ENCODE measurements at places on chromosomes 12 and 14.

DNA sequence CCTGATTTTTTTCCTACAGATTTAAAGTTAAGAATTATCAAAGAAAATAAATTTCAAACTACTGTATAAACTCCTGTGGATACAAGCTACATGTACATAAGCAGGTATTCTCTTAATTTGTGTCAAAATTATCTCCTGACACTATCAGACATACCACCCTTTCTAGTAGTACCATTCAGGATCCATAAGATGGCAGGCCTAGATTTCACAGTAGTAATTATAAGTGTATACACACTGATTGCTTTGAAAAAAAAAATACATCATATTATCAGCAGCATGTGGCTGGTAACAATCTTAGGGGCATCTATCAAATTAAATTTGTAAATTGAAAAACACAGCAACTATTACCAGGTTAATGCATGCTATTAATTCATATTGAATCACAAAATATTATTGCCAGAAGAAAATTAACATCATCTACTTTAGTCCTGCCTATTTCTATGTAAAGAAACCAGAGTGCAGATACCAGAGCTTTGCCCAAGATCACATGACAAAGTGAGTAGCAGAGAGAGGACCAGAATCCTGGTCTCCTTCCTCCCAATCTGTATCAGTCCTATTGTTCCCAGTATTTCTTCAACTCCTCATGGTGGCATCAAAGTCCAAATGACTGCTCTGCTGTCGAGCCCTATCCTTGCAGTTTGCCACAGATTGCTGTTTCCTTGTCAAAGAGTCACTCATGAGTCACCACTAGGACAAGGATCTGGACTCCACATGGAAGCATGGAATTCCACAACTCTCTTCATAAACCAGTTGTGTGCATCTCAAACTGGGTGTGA is 27.7 kb upstream of the CALM1 start:
- no peak for DNase-seq

GRCh38 chr12:12297201-12297830 is 30.5 kb upstream of the LRP6 start:
- no peak for DNase-seq

DNA sequence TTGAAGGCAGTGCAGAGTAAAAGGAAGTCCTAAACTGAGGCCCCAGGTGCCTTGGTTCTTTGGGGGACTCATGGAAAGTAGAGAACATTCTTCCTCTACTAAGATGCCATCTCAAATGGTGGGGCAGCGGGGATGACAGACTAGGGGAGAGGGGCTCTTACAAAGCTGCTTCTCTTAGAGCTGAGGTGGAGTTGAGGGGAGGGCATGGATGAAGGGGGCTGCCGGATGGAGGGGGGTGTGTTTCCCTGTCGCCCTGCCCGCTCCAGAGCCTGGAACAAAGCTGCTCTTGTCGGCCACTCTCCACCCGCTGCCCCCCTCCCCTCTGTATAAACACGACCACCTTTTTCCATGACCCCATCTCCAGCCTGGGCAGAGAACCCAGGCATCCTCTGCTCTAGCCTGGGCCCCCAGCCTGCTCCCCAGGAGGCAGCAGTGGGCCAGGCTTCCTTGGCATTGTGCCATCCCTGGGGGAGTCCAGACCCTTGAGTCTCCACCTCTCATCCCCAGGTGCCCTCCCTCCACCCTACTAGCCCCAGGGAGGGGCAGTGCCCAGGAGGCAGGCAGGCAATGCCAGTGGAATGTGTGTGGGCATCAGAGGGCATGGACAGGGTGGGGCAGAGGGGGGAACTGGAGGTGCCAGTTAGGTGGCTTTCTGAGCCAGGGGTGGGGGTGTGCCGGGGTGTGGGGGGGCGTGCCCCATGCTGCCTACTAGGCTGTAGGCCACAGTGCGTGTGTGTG is 1.7 kb downstream of the RARG start:
- DNase-seq = no peak

DNA sequence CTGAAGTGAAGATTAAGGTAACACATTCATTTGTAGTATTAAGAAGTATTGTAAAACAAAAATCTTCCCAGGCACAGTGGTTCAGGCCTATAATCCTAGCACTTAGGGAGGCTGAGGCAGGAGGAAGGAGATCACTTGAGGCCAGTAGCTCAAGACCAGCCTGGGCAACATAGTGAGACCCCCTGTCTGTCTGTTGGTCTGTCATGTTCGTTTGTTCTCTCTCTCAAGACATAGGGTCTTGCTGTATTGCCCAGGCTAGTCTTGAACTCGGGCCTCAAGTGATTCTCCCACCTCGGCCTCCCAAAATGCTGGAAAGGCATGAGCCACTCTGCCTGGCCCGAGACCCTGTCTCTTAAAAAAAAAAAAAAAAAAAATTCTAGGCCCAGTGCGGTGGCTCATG is 6.7 kb downstream of the TULP3 start:
- no peak for DNase-seq

DNA sequence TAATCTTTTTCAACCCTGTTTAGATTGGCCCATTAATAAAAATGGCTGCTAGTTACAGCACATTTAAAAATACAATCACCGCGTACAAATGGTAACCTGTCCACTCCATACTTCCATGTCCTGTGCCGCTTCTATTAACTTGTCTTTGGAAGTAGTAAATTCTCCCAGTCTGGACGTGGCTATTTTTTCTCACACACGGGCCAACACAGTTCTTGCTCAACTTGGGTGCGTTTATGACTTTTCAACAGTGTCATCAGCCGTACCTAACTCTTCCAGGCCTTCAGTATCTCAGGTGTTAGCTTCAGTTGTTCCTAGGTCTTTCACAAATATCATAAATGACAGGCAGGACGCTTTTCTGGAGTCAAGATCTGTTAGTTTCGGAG is 475 bp upstream of the PCNX1 start:
- DNase-seq = no peak

GRCh38 chr14:104514156-104514848 is 65.3 kb upstream of the C14orf180 start:
- DNase-seq = no peak

DNA sequence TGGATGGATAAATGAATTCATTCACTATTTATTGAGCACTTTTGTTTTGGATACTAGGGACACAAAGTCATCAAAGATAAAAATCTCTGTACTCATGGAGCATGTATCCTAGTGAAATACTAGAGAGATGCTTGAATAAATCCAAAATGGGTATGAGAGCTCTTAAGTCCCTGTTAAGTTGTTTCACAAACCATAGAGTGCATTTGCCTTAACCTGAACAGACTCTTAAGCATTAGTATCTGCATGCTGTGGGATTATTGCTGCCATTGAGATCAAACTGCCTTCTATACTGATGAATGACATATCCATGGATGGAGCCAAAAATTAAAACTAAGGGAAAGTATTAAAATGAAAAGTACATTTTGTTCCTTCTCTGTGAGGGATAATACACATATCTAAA is 206.5 kb upstream of the KRR1 start:
- DNase-seq = no peak

GRCh38 chr14:85003805-85004204 is 526.1 kb upstream of the FLRT2 start:
- DNase-seq = no peak

DNA sequence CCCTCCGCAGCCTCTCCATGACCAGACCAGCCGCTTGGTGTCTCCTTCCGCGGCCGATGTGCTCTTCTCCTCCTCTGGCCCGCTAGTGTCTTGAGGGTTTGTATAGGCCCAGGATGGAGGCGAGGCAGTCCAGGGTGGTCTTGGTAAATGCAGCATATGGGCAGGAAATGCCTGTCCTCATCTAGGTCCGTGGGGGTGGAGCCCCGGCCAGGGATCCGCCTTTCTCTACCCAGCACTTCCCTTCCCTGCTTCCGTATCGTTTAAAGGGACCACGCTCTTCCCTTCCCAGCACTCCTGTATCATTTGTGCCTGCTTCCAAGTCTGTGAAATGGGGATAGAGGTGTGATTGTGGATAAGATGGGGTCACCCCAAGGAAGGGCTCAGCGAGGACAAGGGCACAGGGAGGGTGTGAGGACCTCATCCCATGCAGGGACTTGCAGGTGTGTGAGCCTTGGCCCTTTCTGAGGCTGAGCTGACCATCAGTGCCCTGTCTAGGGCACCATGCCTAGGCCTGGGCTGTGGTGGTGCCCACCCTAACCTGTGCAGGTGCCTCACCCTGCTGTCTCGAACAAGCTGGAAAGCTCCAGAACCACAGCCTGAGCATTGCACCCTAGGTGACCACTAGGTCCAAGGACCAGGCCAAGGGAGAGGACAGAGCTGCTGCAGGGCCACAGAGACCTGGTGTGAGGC is 326.8 kb upstream of the RTL1 start:
- DNase-seq = no peak

GRCh38 chr12:100437038-100437841 is 36.4 kb upstream of the NR1H4 start:
- DNase-seq = no peak

- peak; percentile 49 for DNase-seq
These were observed 3.6 kb downstream of the TNS2 start for GRCh38 chr12:53053218-53054111.

DNA sequence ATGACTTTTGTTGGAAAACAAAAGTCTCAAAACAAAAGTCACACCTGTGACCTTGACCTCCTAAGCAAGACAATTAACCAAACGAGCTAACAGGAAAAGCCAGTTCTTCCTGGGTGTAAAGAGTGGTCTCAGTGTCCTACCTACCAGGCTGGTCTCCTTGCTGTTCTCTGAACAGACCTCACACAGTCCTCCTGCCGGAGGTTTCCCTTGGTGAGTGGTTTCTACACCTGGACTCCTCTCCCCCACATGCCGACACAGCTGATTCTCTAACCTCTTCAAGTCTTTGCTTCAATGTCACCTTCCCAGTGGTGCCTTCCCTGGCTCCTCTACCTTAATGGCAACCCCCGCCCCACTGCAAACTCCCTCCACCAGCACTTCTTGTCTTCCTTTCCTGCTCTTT is 238.6 kb downstream of the ZFP36L1 start:
- no peak for DNase-seq

DNA sequence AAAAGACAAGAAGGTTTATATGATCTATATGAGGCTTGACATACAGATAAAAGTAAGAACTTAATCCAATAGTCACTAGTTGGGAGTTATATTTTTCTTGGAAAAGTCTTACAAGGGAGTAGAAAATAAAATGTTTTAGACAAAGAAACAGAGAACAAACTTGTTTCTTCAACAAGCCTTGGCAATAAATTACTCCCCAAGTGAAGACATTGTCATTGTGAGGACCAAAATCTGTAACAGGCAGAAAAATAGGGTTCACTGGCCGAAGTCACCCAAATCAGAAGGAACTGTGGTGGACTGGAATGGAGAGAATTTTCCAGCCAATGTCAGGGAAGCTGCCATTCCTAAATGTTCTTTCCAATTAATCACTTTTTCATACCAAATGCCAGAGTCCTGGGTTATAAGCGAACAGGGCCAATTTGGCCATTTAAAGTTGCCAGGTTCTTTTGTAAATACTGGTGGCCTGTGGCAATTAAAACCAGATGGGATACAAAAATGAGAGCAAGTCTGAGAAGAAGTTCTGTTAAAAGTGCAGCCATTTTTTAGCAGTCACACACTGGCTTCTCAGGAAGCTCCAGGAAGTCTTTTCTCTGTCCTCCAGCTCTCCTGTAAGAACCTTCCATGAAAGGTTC is 117.3 kb upstream of the OVCH1 start:
- no peak for DNase-seq

GRCh38 chr14:22848351-22849164 is 12.2 kb downstream of the MMP14 start:
- DNase-seq = no peak

GRCh38 chr14:78029601-78030372 is 140.4 kb upstream of the NRXN3 start:
- no peak for DNase-seq

- no peak for DNase-seq
These were observed 16.6 kb upstream of the TRAF3 start for GRCh38 chr14:102760496-102761193.

DNA sequence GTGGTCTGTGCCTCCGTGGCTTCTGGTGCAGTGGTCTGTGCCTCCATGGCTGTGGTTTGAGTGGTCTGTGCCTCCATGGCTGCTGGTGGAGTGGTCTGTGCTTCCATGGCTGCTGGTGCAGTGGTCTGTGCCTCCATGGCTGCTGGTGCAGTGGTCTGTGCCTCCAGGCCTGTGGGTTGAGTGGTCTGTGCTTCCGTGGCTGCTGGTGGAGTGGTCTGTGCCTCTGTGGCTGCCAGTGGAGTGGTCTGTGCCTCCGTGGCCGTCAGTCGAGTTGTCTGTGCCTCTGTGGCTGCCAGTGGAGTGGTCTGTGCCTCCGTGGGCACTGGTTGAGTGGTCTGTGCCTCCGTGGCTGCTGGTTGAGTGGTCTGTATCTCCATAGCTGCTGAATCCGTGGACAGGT is 10.1 kb downstream of the SELPLG start:
- DNase-seq = no peak

- DNase-seq = no peak
These were observed 9.8 kb upstream of the ABHD12B start for GRCh38 chr14:50862036-50862570.

DNA sequence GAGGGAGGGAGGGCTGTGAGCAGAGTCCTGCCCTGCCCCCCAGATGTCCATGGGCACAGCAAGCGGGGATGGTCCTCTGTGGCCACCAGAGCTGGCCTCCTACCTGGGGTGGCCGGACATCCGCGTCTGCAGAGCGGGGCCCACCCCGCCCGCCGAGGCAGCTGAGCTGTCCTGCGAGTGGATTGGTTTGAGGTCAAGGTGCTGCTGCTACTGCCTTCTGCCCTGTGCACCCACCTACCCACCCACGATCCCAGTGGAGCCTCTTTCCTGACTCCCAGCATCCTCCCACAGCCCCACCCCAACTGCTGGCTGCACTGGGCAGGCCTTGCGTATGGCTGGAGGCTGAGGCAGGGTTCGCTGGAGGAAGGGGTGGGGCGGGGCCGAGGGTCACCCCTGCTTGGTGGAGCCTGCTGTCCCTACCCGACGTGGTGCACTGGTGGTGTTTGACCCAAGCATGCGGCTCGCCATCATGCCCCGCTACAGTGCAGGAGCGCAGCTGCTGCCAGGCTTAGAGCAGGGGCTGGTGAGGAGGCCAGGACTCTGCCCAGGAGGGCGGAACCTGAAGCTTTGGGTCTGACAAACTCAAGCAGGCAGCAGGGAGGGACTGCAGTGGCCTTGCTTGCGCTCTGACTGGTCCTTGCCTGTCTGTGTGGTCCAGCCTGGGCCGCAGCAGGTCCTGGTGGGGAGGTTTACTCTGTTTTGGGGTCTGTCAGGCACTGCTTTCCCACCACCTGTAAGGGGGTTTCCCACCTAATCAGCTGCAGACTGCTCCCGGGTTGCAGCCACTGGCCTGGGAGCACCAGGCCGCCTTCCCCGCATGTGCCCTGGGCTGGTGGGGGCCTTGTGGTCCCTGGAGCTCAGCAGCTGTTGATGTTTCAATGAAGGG is 23.7 kb downstream of the CEP170B start:
- no peak for DNase-seq

DNA sequence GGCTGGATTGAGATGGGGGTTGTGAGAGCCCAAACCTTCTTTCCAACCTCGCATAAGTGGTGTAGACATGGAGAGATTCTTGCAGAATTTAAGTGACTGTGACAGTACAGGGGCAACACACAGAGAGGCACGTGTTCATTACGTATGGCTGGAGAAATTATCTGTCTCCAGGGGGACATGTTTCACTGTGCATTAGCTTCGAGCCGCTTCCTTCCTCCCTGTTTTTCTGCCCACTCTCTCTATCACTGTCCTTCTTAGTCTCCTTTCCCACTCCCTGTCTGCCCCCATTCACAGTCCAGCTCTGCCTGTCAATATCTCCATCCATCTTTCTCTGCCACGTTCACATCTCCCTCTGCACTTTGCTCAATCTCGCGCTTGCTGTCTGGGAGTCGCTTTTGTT is 11.5 kb upstream of the C14orf93 start:
- DNase-seq = no peak
